ENCODE measurements at places on chromosomes 2 and 18.

DNA sequence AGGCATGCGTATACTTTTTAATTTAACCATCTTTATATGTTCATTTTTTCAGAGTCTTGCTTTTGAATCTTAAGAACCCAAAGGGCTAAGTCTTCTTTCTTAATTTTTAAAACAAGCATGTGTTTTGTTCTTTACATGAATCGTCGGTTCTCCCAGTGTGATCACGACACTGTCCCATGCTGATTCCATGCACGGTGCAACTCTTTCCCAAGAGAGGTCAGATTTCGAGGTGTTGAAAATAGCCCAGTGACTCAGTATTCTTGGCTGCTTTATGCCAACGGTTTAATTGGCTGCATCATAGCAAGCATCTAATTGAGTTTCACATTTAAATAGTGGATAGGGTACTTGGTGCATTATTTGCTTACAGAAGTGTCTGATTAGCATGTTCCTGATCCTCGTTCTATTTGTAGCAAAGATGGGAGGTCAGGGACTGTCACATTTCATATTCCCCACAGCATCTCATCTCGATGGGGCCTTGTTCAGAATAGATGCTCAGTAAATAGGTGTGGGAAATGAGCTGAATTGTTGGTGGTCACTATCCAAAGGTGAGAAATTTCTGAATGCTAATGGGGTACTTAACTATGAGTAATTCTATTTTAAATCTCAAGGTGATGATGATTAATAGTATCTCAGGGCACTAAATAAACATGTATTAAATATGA is 2.8 kb downstream of the NPAS2 start:
- no peak for DNase-seq

- DNase-seq: no peak
Observed at GRCh38 chr2:135043345-135043744, 3.9 kb downstream of the MAP3K19 start.

DNA sequence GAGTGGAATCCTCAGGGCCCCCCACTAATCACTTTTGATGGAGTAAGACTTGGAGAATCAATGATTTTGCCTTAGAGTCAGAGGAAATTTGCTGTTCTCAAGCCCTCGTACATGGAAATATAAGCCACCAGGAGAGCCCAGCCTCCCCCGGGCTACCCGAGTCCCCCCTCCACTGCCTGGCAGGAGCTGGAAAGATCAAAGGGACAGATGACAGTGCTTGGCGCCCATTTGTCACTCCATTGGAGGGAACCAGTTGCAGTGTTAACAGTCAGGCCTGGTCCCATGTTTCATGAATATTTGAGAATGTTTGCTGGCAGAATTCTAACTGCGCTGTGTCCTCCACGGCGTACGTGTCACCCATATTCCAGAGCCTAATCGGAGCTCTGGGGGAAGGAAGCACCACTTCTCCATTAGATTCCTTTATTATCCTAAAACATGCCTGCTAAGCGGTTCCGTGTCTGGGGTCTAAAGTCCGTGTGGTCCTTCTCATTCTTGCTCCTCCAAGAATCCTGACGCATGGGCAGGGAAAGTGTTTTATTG is 202.4 kb downstream of the KLHL29 start:
- no peak for DNase-seq

DNA sequence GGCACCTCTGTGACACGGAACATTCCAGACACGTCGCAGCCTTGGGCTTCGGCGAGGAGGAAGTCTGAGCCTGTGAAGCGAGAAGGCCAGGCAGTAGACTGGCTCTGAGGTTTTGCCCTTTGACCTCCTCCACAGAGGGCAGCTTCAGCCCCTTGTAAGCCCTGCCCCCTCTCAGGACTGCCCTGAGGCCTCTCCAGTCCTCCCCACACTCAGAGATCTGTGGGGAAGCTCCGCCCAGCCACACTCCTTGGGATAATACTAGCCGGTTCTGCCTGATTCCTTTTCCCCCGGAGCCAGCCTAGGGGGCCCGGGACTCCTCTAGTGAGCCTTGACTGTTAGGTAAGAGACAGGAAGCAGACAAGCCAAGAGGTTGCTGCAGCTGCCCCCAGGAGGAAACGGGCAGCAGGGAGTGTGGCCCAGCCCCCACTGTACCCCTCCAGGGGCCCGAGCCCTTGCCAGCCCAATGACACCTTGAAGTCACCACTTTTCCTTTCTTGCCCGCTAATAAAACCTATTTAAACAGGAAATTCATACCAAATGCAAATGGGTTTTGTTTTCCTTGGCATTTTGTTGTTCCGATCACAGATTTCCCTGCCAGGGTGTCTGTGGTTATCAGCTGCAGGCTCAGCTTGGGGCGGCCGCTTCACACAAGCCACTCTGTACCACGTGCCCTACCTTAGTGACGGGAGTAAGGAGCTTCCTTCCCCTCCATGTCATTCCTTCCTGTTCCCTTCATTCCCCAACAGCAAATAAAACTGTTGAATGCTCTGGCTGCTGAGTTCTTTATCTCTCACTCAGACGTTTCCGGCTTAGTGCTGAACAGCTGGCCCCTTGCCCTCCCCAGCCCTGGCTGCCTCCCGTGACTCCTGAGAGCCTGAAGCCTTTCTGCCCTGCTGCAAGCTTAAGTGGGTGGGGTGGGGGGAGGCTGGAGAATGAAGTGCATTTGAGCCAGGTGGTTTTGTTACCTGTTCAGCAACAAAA is 124.7 kb downstream of the CABLES1 start:
- no peak for DNase-seq

DNA sequence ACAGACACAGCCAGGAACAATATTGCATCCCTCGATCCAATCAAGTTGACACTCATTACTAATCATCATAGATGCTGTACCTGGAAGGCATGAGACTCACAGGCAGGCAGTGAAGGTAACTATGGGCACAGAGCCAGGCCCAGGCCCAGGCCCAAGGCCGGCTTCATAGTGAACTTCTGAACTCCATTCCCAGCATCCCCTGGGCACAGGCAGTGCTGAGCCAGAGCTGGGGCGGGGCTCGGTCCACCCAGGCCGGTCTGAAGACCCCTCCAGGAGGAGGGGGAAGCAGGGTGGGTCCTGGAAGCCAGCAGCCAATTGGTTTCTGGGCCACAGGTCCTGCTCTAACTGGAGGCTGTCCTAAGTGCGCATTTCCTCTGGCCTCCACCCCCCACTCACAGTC is 37.6 kb downstream of the MLPH start:
- DNase-seq: no peak

- no peak for DNase-seq
Observed at GRCh38 chr2:187477051-187477450, 29.0 kb upstream of the CALCRL start.

- DNase-seq: no peak
Observed at GRCh38 chr18:61574665-61575064, 241.4 kb downstream of the CDH20 start.
